ENCODE measurements at places on chromosomes 7 and 10.

GRCh38 chr7:11175887-11176286 is 202.2 kb downstream of the PHF14 start:
- DNase-seq: no peak

DNA sequence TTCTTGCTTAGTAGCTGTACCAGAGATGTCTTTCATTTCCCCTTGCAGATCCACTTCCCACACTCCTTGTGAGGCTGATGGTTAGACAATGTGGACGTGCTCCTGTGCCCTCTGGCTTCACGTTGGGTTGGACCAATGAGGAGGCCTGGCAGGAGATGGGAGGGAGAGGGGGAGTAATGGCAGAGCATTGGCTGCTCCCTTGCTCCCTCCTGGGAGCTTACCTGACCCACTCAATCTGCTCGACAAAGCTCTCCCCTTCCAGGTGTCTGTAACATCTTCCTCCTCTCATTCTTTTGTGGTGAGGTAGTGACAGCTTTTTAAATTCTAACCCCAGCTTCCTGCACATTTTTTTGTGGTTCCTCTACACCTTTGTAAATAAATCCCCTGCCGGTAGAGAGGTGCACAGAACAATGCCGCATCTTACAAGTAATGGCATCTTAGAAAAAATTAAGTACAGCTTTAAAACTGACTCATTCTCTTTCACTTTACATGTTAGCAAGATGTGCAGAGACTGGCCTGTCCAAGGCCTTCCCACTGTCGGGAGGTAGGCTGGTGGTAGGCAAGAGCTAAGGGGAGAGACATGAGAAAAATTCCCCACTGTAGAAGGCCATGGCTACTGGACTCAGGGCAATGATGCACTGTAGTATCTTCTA is 134.3 kb downstream of the HTR7 start:
- no peak for DNase-seq

DNA sequence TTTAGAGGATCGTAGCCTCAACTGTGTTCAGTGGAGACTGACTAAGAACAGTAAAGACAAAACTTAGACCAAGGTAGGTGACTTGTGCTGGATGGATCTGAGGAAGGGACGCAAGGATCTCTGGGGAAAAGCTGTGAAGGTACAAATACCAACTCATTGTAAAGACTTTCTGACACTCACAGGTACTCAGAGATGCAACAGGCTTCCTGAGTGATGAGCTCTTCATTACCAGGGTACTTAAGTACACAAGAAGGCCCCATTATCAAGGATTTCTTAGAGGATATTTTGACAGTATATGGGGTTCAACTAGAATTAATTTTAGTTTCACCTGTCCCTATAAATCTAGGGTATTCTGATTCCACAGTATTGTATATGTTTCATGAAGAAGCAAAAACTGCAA is 440.7 kb downstream of the PLXDC2 start:
- DNase-seq: no peak

DNA sequence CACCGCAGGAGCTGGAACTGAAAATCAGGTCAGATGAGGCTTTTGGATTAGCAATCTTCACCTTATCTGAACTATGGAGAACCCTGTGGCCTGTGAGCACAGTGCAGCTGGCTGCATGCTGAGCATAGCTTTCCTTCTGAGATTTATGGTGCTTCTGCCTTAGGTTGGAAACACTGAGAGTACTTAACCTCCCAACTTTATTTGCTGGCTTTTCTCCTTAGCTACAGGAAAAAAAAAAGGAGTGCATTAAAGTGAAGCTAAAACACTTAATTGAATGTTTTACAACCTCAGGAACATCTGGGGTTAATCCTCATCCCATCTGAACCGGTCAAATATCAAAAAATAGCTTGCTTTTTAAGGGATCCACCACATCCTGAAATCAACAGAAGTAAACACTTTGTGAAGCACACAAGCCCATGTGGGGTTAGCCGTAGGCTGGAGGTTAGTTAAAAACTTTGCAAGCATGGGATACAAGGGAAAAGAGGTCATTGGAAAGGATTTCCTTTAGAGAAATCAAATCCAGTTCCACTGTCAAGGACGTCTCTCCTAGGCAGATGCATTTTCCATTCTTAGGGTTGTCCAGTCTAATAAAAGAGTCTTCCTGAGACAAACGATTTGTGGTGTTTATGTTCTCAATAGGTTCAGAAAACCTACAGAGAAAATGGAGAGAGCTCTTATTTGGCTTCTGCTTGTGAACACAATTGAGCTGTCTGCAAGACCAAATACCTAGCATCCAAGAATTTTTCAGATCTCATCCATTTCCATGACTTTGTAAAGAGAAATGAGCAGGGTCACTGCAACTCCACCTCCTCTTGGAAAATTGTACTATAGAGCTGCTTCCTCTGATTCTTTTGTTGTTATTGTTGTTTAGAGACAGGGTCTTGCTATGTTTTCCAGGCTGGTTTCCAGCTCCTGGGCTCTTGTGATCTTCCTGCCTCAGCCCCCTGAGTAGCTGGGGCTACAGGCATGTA is 470.4 kb upstream of the IGFBP3 start:
- no peak for DNase-seq

DNA sequence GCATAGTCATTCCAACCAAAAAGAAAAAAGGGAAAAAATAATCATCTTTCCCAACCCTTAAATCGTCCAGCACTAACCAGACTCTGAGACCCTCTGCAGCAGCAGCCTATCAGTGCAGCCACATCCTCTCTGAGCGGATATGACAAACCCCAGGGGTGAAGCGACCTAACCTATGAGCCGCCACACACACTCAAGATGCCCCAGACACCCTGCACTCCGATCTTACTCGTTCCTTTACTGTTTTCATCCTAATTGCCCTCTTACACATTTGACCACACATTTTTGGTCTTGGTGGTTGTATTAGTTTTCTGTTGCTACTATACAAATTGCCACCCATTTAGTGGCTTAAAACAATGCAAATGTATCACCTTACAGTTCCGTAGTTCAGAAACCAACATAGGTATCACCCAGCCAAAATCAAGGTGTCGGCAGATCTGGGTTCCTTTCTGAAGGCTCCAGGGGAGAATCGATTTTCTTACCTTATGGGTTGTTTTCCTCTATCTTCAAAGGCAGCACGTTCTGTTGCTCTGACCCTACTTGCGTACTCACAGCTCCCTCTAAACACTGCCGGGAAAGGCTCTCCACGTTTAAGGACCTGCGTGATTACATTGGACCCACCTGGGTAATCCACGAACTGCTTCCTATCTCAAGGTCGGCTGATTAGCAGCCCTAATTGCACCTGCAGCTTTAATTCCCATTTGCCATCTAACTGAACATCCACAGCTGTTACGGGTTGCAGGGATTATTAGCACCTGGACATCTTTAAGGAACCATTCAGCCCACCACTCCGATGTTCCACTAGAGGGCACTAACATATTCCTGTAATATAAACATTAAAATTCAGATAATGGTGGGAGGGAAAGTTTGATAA is 37.3 kb upstream of the PRSS1 start:
- peak; percentile 67 for DNase-seq

GRCh38 chr10:130357226-130357625 is 221.0 kb downstream of the GLRX3 start:
- DNase-seq: no peak

DNA sequence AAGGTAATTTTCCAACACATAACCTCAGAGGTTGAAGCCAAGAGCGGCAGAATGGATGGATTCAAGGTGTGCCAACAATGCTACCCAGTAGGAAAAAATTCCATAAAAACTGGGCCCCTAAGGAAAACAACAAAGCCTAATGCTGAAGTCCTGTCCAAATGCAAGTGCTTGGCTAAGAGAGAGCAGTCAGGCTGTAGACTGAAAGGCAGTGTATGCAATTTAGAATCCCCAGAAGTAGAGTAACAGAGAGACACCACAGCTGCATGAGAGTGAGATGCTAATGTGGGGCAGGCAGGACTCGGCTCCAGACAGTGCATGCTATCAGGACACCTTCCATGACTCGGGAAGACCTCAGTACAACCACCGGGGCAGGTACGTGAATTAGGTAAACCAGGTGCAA is 124.5 kb downstream of the ZFAND4 start:
- no peak for DNase-seq

DNA sequence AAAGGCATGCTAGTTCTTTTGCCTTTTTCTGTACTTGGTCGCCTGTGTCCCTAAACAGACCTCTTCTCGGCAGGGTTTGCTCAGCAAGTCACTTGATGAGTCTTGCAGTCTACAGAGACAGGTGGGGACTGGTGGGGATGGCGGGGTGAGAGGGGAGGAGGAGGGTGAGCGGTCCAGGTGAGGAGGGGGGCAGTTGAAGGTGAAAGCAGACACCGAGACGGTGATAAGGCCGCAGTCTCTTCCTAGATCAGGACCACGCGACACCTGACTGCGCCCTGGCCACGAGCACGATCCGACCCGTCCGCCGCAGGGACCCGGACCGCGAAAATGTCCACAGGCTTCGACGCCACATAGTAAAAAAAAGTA is 566 bp downstream of the ASNS start:
- no peak for DNase-seq

GRCh38 chr7:117034851-117035464 is 81.7 kb downstream of the ST7 start:
- DNase-seq: no peak

DNA sequence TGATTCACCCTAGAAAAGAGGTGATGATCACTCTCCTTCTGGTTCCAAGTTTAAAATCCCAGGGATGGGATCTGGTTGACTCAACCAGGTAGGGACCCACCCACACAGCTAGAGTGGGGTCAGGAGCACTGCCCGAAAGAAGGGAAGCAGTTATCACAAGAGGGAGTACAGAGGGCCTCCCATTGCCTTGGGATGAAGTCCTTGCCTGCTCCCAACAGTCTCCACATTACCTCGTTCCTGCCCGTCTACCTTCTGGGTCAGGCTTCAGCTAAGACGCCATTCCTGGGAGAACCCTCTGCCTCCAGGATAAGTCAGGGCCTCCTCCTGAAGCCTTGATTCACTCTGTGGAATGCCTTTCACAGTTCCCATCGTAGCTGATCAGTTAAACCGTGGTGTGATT is 23.8 kb downstream of the ZMIZ2 start:
- DNase-seq: no peak

DNA sequence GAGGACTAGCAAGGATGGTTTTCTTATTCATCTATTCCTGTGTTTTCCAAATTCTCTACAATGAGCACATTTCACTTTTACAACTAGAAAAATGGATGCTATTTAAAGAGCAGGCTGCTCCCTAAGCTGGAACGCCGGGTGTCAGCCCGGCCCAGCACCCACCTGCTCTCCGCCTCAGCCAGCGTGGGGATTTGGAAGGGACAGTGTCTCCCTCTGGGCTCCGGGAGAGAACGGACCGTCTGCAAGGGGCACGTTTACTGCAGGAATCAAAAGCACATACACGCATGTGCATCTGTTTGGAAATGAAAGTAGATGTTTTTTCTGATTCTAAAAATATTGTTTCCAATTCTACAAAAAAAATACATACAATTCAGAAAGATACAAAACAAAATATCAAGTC is 2.3 kb upstream of the JAKMIP3 start:
- no peak for DNase-seq

DNA sequence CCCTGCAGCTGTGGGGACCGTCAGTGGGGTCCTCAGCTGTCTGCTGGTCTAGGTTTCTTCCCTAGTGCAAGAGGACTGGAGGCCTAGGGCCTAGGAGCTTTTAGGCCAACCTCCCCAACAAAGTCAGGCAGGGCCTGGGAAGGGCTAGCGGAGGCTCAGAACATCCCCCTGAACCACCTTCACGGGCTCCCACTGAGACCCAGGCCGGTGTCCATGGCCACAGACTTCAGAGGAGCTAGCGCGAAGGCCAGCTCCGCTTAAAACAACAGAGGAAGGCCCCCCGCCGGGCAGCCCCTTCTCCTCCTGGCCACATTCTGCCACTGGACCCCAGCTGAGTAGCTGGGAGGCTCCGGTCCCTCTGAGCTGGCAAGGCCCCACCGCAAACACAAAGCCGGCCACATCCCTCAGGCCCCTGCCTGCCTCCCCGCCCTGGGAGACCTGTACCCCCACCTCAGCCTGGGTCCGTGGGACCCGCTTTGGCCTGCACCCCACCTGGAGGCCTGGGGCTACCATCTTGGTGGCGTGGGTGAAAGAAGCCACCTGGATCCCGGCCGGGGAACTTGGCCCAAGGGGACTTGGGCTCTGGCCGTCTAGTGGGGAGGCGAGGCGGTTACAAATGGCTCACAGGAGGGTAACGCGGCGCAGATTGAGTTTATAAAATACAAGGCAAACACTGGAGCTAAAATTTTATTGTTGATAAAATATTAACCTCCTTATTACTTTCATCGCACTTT is 5.4 kb upstream of the UNCX start:
- DNase-seq: no peak

DNA sequence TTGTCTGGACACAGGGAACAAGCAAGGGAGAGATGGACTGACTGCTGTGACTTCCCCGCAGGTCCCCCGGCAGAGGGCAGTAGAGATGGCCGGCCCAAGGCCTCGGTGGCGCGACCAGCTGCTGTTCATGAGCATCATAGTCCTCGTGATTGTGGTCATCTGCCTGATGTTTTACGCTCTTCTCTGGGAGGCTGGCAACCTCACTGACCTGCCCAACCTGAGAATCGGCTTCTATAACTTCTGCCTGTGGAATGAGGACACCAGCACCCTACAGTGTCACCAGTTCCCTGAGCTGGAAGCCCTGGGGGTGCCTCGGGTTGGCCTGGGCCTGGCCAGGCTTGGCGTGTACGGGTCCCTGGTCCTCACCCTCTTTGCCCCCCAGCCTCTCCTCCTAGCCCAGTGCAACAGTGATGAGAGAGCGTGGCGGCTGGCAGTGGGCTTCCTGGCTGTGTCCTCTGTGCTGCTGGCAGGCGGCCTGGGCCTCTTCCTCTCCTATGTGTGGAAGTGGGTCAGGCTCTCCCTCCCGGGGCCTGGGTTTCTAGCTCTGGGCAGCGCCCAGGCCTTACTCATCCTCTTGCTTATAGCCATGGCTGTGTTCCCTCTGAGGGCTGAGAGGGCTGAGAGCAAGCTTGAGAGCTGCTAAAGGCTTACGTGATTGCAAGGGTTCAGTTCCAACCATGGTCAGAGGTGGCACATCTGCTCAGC is 6.0 kb downstream of the CYREN start:
- no peak for DNase-seq

DNA sequence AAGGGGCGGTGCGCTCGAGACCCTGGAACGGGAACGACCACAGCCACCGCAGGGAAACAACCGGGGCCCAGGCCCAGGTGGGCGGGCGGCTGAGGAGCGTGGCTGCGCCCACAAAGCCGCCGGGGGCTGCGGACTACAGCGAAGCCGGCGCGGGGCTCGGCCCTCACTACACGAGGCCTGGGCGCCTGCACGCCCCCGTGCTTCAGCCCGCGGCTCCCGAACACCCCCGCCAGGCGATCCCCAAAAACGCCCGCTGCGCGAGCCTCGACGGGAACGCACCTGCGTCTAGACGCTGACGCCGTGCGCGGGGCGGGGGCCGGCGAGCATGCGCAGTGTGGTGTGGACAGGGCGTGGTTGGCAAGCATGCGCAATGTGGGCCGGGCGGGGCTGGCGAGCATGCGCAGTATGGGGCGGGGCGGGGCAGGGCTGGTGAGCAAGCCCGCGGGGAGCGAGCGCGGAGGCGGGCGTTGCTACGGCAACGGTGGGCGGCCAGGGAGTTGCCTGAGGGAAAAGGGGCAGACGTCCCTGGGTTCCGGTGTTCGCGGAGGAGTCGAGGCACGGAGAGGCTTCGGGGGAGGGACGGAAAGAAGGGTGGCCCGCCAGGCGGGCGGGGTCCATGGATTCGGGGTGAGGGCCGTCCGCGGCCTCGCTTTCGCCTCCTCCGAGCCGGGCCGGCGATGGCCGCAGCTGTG is at the start of gene RNF32:
RNF32 (plus strand) TSS at position 518 of the 692 bp plus-strand sequence. CDS start 3,104 bp downstream, outside the sequence.
- peak; percentile 69 for DNase-seq

All from immature natural killer cell (primary cell).